ENCODE measurements at places on chromosomes 2 and 18.
A peak's percentile ranks its signal among the peaks of the same experiment; 100 is the strongest.

GRCh38 chr2:138632066-138632620 lies 130.6 kb downstream of the SPOPL start:
- no peak for DNase-seq

DNA sequence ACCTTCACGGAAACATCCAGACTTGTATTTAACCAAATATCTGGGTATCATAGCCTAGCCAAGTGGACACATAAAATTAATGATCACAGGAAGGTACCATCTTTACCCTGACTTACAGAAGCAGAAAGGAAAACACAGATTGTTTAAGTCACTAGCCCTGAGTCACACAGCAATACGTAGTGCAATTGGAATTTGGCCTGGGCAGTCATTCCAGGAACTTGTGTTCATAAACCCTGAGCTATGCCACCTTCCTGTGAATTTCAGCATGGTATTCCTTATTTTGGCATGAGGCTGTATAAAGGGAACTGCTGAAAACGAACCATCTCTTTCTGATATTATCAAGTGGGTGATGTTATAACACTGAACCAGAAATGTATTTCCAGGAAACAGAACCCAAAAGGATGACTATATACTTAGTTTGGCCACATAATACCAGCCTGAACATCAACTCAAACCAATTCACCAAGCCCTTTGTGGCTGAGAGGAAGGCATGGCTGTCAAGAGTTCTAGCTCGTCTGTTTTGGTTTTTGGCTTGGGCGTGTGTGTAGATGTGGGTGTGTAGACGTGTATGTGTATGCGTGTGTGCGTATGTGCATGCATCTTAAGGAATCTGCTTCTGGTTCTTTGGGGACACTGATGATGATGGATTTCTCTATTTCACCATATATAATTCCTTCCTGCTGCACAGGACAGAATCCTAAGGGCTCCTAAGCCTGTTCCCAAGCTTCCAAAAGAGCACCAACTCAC lies 533.4 kb upstream of the ID2 start:
- DNase-seq: no peak

GRCh38 chr2:33062665-33063250 lies 116.0 kb downstream of the LTBP1 start:
- DNase-seq: no peak

- DNase-seq: no peak
Observed at GRCh38 chr18:76518123-76518859, 23.2 kb upstream of the ZNF516 start.

GRCh38 chr2:183035298-183035953 lies 2.8 kb downstream of the NCKAP1 start:
- DNase-seq: no peak

DNA sequence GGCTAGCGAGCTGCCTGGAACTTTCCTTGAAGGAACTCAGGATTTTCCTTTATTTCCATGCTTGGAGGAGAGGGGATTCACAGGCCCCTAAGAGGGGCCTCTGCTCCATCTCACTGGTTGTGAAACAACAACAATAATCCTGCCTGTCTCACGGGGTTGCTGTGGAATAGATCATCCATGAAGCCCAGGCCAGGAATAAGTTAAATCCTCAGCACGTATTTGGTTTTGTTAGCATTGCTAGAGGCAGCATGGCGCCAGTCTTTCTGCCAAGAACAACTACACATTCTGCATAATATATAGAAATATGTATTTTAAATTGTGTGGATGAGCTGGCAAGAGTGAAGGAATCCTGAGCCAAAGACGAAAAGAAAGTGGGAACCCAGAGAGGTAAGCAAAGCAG lies 80.8 kb upstream of the L3MBTL4 start:
- no peak for DNase-seq

DNA sequence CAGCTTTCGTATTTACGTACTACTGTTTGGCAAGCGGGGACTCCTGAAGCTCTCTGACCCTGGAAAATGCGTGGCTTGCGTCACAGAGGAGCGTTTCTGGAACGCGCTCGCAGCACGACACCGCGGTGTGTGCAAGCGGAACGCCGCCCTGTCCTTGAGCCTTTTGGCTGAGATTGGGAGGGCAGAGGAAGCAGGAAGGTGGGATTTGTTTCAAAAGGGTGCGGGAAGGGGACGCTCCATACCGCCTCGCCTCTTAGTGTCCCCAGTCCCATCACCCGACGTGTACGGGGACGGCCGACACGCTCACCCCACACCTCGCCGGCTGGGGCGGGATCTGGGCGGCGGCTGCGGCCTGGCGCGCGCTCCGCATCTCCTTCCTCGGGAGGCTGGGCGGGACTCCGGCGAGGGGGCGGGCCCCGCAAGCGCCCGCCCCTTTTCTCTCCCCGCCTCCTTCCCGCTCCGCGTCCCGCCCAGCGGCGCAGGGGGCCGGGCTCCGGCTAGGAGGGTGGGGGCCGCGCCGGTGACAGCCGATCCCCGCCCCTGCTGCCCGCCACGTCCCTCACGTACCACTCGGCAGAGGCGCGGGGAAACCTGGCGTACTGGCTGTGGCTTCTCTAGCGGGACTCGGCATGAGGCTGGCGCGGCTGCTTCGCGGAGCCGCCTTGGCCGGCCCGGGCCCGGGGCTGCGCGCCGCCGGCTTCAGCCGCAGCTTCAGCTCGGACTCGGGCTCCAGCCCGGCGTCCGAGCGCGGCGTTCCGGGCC lies at the start of gene PDK1:
Gene PDK1, plus strand, starts transcription at position 569 of the 762 bp plus-strand sequence. Its CDS starts 61 bp downstream, at position 630.
- DNase-seq: peak; percentile 65

GRCh38 chr18:24878289-24878688 lies 417.9 kb downstream of the HRH4 start:
- DNase-seq: peak; percentile 24

GRCh38 chr2:17276220-17276619 lies 242.0 kb downstream of the RAD51AP2 start:
- DNase-seq: no peak

- no peak for DNase-seq
Observed at GRCh38 chr2:216857131-216857550, 2.7 kb downstream of the TNP1 start.

- no peak for DNase-seq
Observed at GRCh38 chr2:5385596-5385995, 306.6 kb upstream of the SOX11 start.

- DNase-seq: no peak
Observed at GRCh38 chr2:230872968-230873660, 8.4 kb downstream of the ITM2C start.

DNA sequence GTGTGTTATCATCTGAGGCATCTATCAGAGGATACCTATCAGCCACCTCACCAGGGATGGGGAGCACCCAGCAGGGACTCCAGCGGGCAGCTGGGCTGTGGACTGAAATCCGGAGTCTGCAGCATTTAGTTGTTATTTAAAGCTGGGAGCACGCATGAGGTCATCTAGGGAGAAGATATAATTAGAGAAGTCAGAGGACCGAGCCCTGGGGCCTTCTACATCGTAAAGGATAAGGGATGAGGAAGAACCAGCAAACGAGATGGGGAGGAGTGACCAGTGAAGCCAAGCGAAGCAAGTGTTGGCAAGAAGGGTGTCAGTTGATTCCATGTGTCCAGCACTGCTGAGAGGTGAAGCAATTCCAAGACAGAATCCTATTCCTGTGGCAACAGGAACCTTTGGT lies 70.3 kb downstream of the STEAP3 start:
- no peak for DNase-seq

GRCh38 chr2:151553-152334 lies 105.4 kb upstream of the FAM110C start:
- DNase-seq: no peak

- no peak for DNase-seq
Observed at GRCh38 chr2:107036293-107036692, 150.3 kb upstream of the ST6GAL2 start.

All from cerebellar nuclear complex (tissue), 1 donor.